ENCODE measurements at places on chromosomes 3 and 15. TPM values are rescaled to one million over a fixed set of nuclear protein-coding genes. Genes with fewer than 3 reads are reported as not detected.
A peak's percentile ranks its signal among the peaks of the same experiment; 100 is the strongest.

DGKG gene
- 0.27 TPM for total RNA-seq

- no peak for DNase-seq
Measured at GRCh38 chr3:128491941-128492670, 895 bp downstream of the GATA2 start.

TMEM207 gene
- total RNA-seq, result not detected

GRCh38 chr3:189625071-189625470 lies 6.1 kb upstream of the TP63 start:
- DNase-seq, result no peak

ESYT3 gene
- 0.27 TPM for total RNA-seq

ADCY5 gene
- under 0.01 TPM for total RNA-seq

ANKUB1 gene
- total RNA-seq, result not detected

KLHDC8B gene
- total RNA-seq, result 91.7 TPM

THAP10 gene
- 7.9 TPM for total RNA-seq

DNA sequence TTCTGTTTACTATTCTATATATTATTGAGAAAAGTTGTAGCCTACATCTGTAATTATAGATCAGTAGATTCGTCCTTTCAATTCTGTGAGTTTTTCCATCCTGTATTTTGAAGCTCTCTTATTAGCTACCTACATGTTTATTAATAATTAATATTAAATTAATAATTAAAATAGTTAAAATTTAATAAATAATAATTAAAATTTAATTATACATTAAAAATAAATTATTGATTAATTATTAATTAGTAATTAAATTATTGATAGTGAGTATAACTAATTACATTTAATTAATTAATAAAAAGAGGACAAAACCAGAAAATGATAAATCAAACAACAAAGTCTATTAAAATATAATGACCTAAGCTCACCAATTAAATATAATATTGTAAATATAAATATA lies 606.6 kb upstream of the ROBO1 start:
- no peak for DNase-seq

ARHGAP31 gene
- total RNA-seq, result 23.5 TPM

TMEM89 gene
- total RNA-seq, result not detected

- DNase-seq, result peak; percentile 79
Measured at GRCh38 chr3:156488767-156489166, 66.2 kb downstream of the SSR3 start.

- DNase-seq, result peak; percentile 40
Measured at GRCh38 chr3:196537319-196537984, 22.3 kb upstream of the SMCO1 start.

- no peak for DNase-seq
Measured at GRCh38 chr3:186152889-186153292, 44.0 kb upstream of the ETV5 start.

GRCh38 chr15:59567324-59567723 lies 44.3 kb upstream of the GCNT3 start:
- DNase-seq, result peak; percentile 15

- peak; percentile 38 for DNase-seq
Measured at GRCh38 chr15:71167445-71168165, 52.3 kb downstream of the THSD4 start.

GPR87 gene
- 0.18 TPM for total RNA-seq

SEMA7A gene
- total RNA-seq, result 7.9 TPM

DNA sequence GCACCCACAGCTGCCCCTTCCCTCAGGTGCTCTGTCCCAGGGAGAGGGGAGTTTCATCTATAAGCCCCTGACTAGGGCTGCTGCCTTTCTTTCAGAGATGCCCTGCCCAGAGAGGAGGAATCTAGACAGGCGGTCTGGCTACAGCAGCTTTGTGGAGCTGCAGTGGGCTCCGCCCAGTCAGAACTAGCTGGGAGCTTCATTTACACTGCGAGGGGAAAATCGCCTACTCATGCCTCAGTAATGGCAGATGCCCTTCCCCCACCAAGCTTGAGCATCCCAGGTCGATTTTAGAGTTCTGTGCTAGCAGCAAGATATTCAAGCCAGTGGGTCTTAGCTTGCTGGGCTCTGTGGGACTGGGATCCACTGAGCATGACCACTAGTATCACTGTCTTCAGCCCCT lies 181.2 kb upstream of the RARB start:
- no peak for DNase-seq

DNA sequence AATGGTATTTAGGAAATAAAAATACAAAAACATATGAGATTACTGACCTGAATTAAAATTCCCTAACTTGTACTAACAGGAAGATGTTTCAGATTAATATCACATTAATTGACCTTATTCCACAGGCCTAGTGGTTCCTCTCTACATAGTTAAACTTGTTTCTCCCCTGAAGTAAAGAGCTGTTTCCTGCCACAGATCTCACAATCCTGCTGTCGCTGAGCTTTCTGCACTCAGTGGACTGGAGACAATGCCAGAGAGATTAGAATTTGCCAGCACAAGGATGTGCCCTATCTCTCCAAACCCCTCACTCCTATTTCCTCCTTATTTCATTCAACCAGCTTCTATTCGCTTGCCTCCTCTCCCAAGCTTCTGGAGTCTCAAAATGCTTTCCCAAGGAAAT lies 130.6 kb downstream of the CTNNB1 start:
- DNase-seq, result no peak

Measured in fibroblast of the aortic adventitia (primary cell).